ENCODE measurements at places on chromosomes 1 and 21.

GRCh38 chr1:184310157-184310819, 76.5 kb upstream of the C1orf21 start:
- no peak for DNase-seq

DNA sequence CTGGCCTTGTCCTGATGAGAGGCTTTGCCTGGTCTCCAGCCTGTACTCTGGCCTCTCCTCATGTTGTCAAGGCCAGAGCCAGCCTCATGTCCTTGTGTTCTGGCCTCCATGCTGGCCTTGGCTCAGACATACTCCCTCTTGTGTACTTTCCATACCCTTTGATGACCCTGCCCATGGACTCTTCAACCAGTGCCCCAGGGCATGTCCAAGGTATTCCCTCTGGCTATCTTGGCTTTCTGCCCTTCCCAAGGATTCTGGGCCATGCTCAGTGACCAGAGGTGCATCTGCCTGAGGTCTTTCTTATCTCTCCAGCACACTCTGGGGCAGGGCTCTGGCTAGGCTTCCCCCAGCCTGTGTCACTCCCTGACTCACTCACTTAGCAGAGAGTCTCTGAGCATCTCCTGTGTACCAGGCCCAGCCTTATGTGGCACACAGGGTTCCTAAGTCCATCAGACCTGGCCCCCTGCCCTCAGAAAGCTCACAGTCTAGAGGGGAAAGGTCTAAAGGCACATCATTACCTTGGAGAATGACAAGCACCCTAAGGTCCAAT, 141.4 kb upstream of the GRIK3 start:
- no peak for DNase-seq

DNA sequence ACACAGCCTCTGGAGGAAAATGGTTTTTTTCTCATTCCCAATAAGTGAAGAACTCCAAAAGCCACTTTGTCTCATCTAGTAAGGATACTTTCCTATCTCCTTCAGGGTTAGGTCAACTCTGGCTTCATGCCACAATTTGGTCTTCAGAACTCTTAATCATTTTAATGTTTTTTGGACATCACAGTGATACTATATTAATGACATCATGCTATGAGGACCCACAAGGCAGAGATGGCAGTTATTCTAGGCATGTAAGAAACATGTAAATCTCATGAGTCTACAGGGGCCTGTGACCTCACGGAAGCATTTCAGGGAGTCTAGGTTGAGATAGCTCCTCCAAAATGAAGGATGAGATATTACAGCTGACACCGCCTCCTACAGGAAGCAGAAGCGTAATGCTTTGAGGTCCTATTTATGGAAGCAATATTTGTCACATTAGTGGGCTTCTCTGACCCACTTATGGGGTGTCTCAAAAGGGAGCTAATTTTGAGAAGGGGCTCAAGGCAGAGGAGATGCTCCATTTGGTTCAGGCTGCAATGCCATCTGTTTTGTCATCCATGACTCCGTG, 5.0 kb upstream of the GPR137B start:
- no peak for DNase-seq

GRCh38 chr1:11550664-11551283, 71.8 kb downstream of the DISP3 start:
- peak; percentile 82 for DNase-seq

- peak; percentile 55 for DNase-seq
Observed at GRCh38 chr1:145979746-145980456, 15.4 kb downstream of the POLR3GL start.

- DNase-seq: no peak
Observed at GRCh38 chr1:72366466-72366865, 84.1 kb upstream of the NEGR1 start.

- DNase-seq: no peak
Observed at GRCh38 chr1:56447823-56448222, 131.5 kb downstream of the PLPP3 start.

DNA sequence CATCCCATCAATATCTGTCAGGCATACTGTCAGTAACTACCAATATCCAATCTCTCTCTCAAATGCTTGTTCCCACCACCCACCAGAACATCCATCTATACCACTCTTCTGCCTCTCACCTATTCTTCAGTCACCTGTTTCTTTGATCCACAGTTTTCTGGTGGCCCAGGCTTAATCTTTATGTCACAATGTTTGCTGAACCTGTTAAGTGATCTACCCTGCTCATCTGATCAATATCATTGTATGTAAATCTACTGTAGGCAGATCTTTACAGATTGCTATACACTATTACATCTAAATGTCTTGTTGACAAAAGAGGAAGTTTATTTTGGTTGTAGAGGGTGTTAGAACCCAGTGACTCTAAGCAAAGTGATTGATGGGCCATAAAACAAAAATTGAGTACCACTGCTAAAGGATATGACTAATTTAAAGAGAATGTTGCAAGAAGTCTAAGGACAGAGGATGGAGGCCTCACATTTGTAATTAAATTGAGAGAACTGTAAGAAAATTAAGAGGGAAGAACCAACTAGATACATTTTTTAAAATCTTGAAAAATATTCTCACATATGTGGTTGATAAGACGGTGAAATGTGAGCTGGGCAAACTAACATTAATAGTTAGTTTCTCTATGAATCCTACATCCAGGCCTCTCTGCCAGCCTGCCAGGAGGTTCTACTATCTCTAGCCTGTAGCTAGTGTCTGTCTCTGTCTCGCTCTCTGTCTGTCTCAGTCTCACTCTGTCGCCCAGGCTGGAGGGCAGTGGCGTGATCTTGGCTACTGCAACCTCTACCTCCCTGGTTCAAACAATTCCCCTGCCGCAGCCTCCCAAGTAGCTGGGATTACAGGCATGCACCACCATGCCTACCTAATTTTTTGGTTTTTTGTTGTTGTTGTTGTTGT, 34.1 kb downstream of the EGLN1 start:
- no peak for DNase-seq

DNA sequence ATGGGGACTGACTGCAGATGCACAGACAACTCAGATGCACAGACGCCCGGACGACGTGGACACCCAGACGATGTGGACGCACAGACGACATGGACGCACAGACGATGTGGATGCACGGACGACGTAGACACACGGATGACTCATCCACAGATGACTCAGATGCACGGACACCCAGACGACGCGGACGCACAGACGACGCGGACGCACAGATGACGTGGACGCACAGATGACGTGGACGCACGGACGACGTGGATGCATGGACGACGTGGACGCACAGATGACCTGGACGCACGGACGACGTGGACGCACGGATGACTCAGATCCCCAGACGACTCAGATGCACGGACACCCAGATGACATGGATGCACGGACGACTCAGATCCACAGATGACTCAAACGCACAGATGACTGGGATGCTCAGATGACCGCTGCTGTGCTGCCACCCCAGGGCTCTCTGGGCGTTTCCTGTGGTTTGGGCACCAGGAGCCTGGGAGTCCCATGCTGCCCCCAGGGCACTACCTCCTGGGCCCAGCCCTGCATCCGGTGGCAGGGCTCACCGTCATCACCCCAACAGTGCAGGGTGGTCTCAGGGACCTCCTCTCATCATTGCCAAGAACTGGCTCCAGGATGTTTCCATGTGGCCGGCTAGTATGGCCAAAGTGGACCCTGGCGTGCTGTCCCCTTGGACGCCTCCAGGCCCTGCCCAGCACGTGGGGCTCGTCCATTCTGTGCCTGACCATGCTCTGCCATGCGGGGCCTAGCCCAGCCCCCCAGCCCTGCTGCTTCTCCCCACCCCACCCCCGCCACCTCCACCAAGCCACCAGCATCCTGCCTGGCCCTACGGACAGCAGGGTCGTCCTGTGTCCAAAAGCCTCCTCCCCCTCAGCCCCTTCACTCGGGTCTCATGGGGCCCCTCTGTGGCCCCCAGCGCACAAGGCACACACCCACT, 14.0 kb downstream of the FAAP20 start:
- no peak for DNase-seq

Measured in activated naive CD4-positive, alpha-beta T cell treated with anti-CD3 and anti-CD28 coated beads, Interleukin-2, amount 10 ng/mL, durations not matched to agents 7 days and 5 days (primary cell).